ENCODE measurements at places on chromosomes 1 and 21.

- DNase-seq = no peak
Observed at GRCh38 chr1:180247061-180247460, 17.0 kb downstream of the LHX4 start.

DNA sequence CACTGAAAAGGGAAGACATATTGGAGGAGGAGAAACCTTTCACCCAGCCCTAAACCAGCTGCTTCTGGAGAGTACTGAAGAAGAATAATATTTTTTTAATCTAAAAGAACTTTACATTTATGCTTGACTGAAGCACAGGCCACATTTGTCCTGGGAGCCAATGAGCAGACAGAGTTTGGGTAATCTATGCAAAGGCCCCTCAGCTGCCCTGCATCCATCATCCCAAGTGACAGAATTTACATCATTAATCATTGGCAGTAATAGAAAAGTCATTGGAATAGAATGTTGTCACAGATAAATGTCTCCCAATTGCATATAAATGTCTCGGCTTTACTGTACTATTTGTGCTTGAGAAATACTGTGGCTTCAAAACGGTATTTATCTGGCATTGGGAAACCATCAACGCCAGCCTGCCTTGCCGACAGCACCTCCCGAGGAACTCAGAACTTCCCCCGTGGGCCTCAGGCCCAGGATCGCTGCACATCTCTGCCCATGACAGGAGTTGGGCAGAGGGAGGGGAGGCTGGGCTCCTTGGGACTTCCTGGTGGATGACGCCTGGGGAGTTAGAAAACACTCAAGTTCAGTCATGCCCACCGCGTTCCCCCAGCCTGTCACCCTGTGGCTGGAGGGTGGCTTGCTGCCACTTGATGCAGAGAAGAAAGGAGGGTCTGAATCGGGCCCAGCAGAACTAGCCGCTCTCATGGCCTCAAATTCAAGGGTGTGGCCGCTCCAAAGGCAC lies 133.1 kb downstream of the CAMTA1 start:
- DNase-seq = no peak

- DNase-seq = no peak
Observed at GRCh38 chr1:56758135-56758534, 61.1 kb downstream of the FYB2 start.

DNA sequence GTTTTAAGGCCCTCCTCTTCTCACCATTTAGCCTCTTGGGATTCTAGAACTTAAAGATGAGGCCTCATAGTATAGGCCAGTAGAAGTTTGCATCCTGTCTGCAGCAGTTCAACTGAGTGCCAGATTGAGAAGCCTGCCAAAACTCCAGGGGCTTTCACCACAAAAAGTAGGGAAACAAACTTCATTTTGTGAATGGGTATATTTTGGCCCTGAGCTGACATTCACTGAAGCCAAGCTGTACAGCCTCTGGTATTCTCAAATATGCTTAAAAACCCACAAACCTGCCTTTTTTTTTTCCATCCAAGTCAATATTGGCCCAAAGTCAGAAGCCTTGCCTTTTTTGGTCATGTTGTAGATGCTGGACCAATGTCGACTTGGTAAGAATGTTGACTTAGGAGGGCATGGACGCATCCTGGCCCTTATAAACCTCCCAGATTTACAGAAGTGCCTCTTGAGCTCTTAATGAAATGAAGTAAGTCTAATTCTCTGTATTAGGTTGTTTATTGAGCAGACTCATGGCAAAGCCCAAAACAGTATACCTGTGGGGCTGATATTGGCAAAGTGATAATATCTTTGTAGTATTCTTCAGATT lies 337.5 kb downstream of the CHRM3 start:
- DNase-seq = no peak
